ENCODE measurements at places on chromosomes 11 and 22. TPM values are rescaled to one million over a fixed set of nuclear protein-coding genes. Genes with fewer than 3 reads are reported as not detected.

DNA sequence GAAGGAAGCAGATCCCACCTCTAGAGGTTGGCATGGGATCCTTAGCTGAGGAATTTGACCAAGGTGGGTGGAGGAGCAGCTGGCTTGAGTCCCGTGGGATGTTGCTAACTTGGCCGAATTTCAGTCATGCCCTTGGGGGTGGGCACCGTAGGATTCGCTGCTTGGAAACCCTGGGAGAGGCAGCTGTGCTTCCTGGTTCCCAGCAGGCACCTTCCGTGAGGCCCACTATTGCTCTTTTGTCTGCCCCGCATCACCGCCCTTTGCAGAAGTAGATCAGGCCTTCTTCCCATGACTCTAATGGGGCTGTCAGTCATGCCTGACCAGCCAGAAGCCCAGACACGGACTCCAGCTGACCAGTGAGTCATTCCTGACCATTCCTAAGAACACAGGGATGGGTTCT lies 292.3 kb upstream of the SYN3 start:
- no peaks in the 10 kb centered on the region for H3K36me3 ChIP-seq
- DNase-seq = peak; percentile 64
- H3K4me1 ChIP-seq = no peaks in the 10 kb centered on the region
- no peaks in the 10 kb centered on the region for H3K27me3 ChIP-seq
- H3K27ac ChIP-seq = no peak overlapping the region
- no peak overlapping the region for H3K4me3 ChIP-seq

DNA sequence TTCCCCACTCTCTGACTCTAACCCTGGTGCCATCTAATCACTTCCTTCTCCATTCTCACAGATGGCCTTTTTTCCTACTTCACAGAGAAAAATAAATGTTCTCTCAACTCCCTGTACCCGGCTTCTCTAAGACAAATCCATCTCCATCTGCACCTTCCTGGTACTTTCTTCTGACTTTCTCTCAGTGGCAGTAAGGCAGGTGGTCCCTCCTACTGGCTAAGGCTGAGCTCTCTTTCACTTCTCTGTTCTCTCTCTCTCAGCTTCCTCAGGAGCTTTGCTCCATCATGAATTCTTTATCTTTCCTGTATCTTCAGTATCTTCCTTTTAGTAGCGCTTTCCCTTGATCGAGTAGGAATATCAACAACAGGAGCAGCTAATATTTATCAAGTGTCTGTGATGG lies 421.6 kb downstream of the TMEM135 start:
- H3K27me3 ChIP-seq = no peaks in the 10 kb centered on the region
- no peaks in the 10 kb centered on the region for H3K36me3 ChIP-seq
- no peak overlapping the region for H3K4me3 ChIP-seq
- H3K4me1 ChIP-seq = peaks cover 1% of the 10 kb centered on the region
- DNase-seq = peak; percentile 39
- H3K27ac ChIP-seq = no peak overlapping the region

The RFPL3 gene
- not detected for total RNA-seq

GRCh38 chr22:25105817-25106650 lies 93.6 kb upstream of the CRYBB3 start:
- H3K36me3 ChIP-seq = no peaks in the 10 kb centered on the region
- H3K27me3 ChIP-seq = no peaks in the 10 kb centered on the region
- no peak overlapping the region for H3K27ac ChIP-seq
- no peak for DNase-seq

- H3K27ac ChIP-seq = no peak overlapping the region
- DNase-seq = no peak
- no peaks in the 10 kb centered on the region for H3K36me3 ChIP-seq
- no peaks in the 10 kb centered on the region for H3K27me3 ChIP-seq
- H3K4me3 ChIP-seq = no peak overlapping the region
- no peaks in the 10 kb centered on the region for H3K4me1 ChIP-seq
Measured at GRCh38 chr11:30984827-30985226, 384.7 kb downstream of the DCDC1 start.

- H3K4me3 ChIP-seq = no peak overlapping the region
- H3K27me3 ChIP-seq = no peaks in the 10 kb centered on the region
- H3K27ac ChIP-seq = no peak overlapping the region
- peak; percentile 47 for DNase-seq
- H3K4me1 ChIP-seq = no peaks in the 10 kb centered on the region
Measured at GRCh38 chr11:8102965-8103364, 22.0 kb downstream of the TUB start.

The OR52I1 gene
- total RNA-seq = not detected

The SELENOM gene
- 1,400 TPM for total RNA-seq
